ENCODE measurements at places on chromosomes 5 and 9. TPM values are rescaled to one million over a fixed set of nuclear protein-coding genes. Genes with fewer than 3 reads are reported as not detected.

- no peak for DNase-seq
These were observed 61.6 kb downstream of the CDH6 start for GRCh38 chr5:31255041-31255440.

DNA sequence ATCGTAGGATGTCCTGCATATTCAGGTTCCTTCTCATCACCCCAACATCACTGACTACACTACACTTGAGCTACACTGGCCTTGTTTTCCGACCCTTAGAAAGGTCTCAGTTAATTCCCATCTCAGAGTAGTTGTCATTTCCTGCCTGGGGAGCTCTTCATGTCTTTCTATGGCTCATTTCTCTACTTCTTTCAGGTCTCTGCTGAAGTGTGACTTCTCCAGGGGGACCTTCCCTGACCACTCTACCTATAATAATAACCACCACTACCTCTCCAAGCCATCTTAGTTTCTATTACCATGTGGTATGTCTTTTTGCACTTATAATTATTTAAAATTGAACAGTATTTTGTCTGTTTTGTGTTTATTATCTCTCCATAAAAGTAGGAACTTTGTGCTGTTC lies 113.2 kb downstream of the STARD4 start:
- DNase-seq = no peak

- no peak for DNase-seq
These were observed 6.4 kb upstream of the LHX2 start for GRCh38 chr9:124005029-124005771.

DNA sequence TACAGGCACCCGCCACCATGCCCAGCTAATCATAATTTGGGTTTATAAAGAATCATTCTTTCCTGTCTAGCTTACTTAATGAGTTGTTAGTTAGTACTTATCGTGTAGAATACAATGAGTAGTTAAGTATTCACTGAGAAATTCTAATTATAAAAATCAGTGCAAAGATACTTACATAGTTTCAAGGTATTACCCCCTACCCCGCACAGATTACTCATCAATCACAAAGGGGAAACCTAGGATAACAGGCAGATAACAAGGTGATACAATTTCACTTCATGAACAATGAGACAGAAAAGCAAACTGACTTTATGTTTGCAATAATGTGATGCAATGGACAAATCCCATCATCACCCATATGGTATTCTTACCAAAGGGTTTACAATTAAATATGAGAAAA lies 109.6 kb downstream of the FAM174A start:
- no peak for DNase-seq

DNA sequence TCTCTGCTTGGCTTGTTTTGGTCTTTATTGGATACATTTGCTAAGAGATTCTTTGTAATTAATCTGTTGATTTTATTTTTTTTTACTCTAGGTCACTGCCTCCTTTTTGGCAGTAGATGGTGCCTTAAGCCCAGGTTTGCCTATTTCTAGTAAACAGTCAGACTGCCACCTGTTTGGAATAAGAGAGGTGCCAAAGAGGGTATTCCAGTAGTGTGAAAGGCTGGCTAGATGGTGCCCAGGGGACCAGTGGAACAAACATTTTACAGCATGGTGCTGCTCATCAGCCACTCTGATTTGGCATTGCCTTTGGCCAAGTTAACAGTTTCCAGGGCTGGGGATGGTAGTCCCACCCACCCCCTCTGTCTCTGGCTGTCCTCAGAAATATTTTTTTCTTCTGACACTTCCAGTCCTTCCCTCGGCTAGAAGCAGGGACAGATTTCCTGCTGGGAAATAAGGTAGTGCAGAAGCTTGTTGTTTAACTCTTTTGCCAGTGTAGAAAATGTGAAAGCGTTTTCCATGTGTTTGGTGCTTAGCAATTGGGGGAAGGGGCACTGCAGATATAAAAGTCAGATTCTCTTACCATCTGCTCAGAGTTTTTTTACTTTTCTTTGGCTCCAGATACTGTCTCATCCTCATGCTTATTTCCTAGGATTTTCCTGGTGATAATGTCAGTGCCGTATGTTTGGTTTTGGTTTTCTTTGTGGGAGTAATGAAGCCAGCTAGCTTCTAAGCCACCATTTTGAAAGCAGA lies 36.6 kb upstream of the FBXL7 start:
- no peak for DNase-seq

The PCDHGA5 gene
- total RNA-seq = 1.2 TPM

- DNase-seq = no peak
These were observed 123.0 kb upstream of the GABRP start for GRCh38 chr5:170660531-170660930.

- no peak for DNase-seq
These were observed 7.1 kb upstream of the OR2S2 start for GRCh38 chr9:35965011-35965410.

Data from mucosa of descending colon (tissue), 3 donors.